ENCODE measurements at places on chromosomes 7 and 10. TPM values are rescaled to one million over a fixed set of nuclear protein-coding genes. Genes with fewer than 3 reads are reported as not detected.

DNA sequence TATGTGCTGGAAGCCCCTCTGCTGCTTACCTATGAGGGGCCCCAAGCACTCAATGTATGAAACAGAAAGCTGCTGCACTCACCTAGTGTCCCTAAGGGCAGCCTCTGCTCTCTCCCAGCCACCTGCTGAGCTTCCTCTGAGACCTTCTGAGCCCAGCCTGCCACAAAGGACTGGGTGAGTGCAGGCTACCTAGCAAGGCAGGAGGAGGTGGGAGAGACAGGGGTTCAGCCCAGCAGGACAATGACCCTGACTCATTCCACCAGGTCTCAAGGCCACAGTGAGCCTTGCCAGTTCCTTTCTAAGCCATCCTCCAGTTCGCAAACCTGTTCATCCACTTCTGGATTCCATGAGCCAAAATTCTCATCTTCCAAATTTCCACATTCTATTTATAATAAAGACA lies 16.3 kb downstream of the VOPP1 start:
- no peak overlapping the region for H3K4me3 ChIP-seq
- peaks cover 4% of the 10 kb centered on the region for H3K36me3 ChIP-seq
- peaks cover 21% of the 10 kb centered on the region for H3K4me1 ChIP-seq
- H3K27ac ChIP-seq = no peak overlapping the region

- no peak for DNase-seq
- H3K27ac ChIP-seq = no peak overlapping the region
- H3K4me1 ChIP-seq = peaks cover 10% of the 10 kb centered on the region
- H3K27me3 ChIP-seq = no peaks in the 10 kb centered on the region
These were observed 75.1 kb downstream of the MAD1L1 start for GRCh38 chr7:2157473-2158279.

DNA sequence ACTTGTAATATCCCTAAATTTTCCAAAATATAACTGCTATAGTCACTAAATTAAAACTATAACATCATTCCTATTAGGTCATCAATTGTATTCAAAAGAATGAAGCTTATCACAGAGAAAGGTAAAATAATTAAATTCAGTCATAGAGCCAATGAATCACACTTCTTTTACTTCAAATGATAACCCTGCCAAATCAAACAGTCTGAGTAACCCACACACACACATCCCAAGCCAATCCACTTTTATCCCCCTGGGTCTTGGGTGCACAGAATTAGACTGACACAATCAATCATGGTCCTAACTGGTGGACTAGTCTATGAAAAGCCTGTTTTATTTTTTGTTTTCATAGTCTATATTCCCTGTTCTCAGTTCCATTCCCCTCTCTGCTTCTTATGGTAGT lies 25.6 kb downstream of the CTNNA3 start:
- no peak overlapping the region for H3K27ac ChIP-seq
- H3K27me3 ChIP-seq = no peaks in the 10 kb centered on the region
- H3K4me1 ChIP-seq = no peaks in the 10 kb centered on the region
- DNase-seq = no peak
- no peak overlapping the region for H3K4me3 ChIP-seq

DNA sequence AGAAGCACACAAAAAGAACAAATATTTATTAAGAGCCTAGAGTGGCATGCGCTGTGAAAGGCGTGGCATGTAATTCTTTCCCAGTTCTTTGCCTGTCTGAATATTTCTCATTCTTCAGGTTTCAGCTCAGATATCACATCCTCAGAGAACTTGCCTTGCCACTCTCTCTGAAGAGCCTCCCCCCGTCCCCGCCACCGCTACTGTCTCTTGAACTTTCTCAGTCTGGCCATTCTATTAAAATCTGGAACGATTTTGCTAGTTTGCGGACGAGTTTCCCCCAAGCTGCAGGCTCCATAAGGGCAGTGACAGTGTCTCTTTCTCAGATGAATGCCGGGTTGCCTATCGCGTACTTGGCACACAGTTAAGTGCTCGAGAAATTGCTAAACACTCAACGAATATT lies 787 bp upstream of the PLEKHA1 start:
- H3K4me1 ChIP-seq = peaks cover 11% of the 10 kb centered on the region
- no peak for DNase-seq
- H3K27ac ChIP-seq = peak overlapping the region; percentile 93
- no peaks in the 10 kb centered on the region for H3K27me3 ChIP-seq

TYW1B gene
- total RNA-seq = 2.4 TPM
